ENCODE measurements at places on chromosomes 5 and 9.

DNA sequence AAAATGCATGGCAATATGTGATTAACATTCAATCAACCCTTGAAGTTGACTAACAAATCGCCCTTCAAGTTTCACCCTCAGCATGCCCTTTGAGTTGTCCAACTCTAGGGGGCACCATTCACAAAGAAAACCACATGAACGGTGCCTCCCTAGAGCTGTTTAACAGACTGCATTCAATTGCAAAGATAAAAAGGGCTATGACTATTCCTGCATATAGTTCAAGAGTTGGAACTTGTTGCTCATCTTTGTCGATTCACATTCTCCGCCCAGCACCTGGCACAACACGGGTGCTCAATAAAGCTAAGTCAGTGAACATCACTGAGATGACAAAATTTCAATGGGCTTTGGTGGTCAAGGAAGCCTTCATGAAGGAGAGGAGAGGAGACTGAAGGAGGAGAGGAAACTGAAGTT lies 69.6 kb upstream of the SLC30A5 start:
- peak; percentile 65 for DNase-seq

DNA sequence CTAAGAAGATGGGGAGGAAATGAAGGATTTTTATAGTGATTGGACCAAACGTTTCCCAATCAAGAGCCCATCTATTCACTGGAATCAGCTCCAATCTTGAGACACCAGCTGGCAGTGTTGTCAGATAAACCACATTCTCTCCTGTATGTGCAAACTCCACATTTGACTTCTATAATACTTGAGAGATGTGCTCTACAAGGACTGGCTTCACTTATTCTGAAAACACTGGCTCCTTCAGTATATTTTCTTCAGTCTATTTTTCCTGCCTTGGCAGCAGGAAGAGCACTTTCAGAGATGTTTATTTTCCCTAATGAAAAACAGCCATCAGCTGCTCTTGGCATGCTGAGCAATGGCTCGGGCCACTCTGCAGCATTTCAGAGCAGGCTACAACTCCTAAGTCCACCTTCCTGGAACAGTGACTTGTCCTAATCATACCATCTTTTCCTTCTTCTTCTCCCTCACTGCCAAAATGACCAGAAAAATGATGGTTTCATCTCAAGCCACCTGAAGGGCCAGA lies 96.9 kb upstream of the FSTL4 start:
- no peak for DNase-seq

DNA sequence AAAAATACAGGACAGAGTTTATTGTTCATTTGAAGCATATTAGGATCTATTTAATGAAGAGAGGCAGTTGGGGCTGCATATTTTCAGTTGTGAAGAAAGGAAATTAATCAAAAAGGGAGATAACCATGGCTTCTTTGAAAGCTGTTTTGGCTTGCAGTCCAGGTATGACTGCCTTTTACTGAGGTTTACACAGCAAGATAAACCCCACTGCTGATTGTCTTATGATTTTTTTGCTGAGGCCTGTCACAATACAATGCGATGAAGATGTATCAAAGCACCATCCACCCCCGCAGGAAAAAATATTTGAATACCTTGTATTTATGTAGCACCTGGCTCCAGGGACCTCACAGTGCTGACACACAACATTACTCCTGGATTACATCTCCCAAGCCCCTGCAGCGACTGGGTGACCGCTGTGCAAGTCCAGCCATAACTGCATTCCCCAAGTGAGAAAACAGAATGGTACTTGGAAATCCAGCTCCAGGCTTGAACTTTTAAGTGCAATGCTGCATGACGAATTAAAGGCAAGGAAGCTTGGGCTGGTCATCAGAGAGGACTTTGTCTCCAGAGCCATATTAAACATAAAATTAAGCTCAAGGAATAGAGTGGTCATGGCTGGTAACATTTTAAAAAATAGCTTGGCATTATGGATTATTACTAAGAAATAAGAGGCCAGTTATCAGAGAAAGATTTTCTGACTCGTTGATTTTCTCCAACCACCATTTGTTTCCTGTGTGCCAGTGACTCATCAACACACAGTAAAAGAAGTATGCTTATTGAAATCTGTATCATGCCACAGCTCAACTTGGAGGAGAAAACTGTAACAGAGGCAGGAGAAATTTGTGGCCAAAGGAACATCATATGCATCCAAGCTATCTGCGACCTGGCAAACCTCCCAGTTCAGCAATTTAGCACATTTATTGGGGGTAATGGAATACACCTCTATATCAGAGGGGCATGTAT lies 374.2 kb downstream of the MAN2A1 start:
- peak; percentile 69 for DNase-seq

- DNase-seq: no peak
Measured at GRCh38 chr5:10262995-10263394, 12.9 kb downstream of the CCT5 start.

- DNase-seq: peak; percentile 75
Measured at GRCh38 chr5:114325541-114325940, 36.3 kb upstream of the KCNN2 start.

- peak; percentile 60 for DNase-seq
Measured at GRCh38 chr9:97794666-97795065, 58.4 kb upstream of the FOXE1 start.

- DNase-seq: no peak
Measured at GRCh38 chr9:84151236-84151635, 170.6 kb downstream of the RMI1 start.

- peak; percentile 84 for DNase-seq
Measured at GRCh38 chr5:32325062-32325461, 12.3 kb upstream of the MTMR12 start.

DNA sequence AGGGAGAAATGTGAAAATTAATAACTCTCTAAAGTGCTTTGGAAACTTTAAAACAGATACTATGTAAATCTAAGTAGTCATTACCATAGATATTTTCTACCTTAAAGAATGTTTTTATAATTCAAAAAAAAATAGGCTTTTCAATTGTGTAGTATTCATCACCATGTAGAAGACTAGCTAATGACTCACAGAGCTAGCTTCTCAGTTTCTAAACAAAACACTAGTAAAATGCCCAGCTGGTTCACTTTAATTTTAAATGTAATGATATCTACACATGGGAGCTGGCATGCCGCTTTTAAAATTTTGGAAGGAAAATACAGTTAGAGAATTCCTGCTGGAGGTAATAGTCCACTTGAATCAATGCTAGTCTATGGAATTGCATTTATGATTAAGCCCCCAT lies 509.8 kb downstream of the CSNK1G3 start:
- DNase-seq: no peak

- DNase-seq: no peak
Measured at GRCh38 chr5:154743812-154744211, 11.4 kb upstream of the LARP1 start.

DNA sequence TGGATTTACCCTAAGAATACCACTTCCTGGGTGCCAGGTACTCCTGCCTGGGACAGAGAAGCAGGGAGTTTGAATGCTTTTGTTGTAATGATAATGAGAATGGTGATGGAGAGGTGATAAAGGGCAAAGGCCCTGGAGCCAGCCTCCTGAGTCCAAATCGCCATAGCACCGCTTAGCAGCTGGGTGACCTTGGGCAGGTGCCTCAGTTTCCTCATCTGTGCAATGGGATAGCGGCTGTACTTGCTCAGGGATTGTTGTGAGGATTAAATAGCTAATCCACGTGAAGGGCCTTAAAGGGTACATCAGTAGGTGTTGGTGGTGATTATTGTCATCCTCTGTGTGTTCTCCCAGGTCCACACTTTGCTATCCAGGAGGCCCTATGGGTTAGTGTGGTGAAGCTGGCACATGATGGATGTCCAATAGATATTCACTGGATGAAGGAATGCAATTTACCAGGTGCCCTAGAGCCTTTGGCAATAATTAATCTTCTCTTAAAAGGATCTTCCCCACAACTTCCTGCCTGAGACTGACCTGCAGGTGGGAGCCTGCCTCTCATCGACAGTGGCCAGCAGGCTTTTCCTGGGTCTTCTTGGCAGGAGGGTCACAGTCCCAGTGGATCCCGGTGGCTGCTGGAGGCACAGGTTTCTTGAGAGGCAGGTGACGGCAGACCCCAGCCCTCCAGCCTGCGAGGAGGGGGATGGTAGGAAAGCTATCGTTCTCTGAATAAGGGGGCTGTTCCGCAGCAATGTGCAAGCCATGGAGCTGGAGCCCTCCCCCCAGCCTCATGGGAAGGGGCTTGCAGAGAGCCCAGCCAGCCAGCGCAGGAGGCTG lies 160.2 kb downstream of the MACROH2A1 start:
- DNase-seq: peak; percentile 67

GRCh38 chr5:133203317-133204305 lies 151.8 kb downstream of the HSPA4 start:
- peak; percentile 76 for DNase-seq

GRCh38 chr5:80516826-80517225 lies 28.9 kb downstream of the FAM151B start:
- peak; percentile 80 for DNase-seq

GRCh38 chr9:76717176-76717575 lies 47.1 kb upstream of the PCA3 start:
- no peak for DNase-seq

- DNase-seq: no peak
Measured at GRCh38 chr5:595285-595875, 16.8 kb upstream of the CEP72 start.

DNA sequence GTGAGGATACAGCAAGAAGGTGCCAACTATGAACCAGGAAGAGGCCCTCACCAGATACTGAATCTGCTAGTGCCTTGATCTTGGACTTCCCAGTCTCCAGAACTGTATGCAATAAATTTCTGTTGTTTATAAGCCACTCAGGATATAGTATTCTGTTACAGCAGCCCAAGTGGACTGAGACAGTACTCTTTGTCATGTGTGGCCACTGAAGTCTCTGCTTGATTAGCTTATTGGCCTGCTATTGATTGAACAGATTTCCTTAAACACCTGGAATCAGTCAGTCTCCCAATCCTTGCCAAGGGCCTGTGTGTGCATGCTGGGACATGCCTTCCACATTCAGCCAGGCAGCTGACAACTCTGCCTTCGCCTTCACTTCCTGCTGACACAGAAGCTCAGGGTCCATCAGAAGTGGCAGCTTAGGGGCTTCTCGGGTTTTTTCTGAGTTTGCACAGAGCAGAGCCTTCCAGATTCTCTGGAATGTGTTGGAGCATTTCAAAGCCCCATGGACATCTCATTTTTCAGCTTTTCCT lies 13.7 kb upstream of the ROR2 start:
- no peak for DNase-seq

DNA sequence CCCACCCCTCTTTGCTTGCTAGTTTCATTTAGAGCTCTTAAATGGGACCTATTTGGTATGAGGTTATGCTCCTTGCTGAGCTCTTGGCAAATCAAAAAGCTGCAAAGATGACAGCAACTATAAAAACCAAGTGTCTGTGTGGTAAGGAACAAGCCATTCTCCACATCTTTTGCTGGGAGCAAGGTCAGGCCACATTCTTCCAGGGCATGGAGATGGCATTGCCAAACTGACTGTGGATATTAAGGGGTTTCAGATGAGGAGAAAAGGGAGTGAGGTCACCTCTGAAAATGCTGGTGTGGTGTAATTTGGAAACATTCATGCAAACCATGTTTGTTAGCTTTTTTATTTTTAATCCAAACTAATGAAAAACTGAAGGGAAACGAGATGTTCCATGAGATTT lies 218.8 kb upstream of the IL12B start:
- DNase-seq: no peak

- peak; percentile 2 for DNase-seq
Measured at GRCh38 chr9:79759460-79759859, 187.7 kb downstream of the TLE4 start.

GRCh38 chr9:134670042-134670525 lies 28.5 kb downstream of the COL5A1 start:
- peak; percentile 59 for DNase-seq

GRCh38 chr5:172322028-172322965 lies 38.7 kb upstream of the UBTD2 start:
- peak; percentile 82 for DNase-seq

GRCh38 chr5:68680366-68680765 lies 413.4 kb upstream of the SLC30A5 start:
- no peak for DNase-seq

DNA sequence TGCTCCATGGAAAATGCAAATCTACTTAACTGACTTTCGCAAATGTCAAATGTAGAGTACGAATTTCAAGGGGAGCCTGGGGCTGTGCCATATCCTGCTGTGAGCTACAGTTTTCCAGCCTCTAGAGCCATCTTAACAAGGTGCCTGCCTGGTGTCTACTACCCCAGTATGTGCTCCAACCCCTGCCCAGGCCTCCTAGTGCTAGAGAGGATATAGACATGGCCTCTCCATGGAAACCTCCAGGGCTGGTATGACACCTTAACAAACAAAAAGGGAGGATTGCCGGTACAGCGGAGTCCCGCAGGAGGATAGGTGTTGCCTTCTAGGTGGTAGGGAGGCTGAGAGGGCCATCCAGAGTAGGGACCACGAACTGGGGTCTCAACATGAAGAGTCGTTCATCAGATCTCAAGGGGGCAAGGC lies 13.6 kb upstream of the IL3 start:
- no peak for DNase-seq

DNA sequence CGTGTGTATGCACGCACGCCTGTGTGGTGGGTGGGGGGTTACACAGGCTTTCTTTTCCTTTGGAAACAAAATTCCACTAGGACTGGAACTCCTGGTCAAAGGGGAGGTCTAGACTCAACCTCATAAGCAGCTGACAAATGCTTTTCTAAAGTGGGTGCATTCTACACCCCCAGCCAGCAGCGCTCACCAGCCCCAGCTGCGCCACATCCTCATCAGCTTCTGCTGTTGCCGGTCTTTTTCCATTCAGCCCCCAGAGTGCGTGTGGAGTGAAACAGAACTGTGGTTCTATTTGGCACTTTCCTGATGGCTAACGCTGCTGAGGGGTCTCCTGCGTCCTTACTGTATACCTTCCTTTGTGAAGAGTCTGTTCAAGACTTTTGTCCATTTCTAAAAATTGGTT lies 77.6 kb upstream of the SARDH start:
- no peak for DNase-seq

DNA sequence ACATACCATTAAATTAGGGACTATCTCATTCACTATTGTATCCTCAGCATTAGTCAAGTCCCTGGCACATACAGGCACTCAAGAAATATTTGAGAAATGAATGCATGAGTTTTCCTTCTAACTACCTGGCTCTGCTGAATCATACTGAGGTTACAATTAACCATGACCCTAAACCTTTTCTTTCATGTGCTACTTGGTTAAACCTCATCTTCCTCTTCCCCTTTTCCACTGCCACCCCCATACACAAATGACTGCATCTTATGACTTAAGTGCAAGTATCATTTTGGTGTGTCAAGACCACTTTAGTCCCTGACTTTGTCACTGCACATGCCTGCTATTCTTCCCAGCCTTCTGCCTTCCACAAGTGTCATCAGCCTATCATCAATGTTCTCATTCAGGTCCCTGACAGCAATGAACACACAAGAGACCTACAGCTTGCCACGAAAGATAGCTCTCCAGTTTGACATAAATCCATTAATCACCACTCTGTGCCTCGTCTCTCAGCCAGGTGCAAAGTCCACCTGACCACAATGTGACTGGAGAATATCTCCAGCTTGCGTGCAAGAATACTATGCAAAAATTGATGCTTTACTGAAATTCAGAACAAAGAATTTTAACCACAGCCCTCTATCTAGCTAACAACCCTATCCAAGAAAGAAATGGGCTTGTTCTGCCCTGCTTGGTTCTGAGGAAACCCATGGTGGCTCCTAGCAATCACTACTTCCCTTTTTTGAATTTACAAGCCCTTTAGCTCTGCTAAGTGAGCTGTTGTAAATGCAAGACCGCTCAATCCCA lies 74.5 kb downstream of the MAPKAP1 start:
- DNase-seq: peak; percentile 90

GRCh38 chr5:9781890-9782289 lies 151.7 kb upstream of the TAS2R1 start:
- no peak for DNase-seq

- no peak for DNase-seq
Measured at GRCh38 chr9:71629578-71630215, 138.6 kb downstream of the CEMIP2 start.
